LHCN-M2 (cell line): ENCODE measurements at places on chromosomes 6 and 20. TPM values are rescaled to one million over a fixed set of nuclear protein-coding genes. Genes with fewer than 3 reads are reported as not detected.

MTG2 gene
- total RNA-seq: 20.2 and 27.7 TPM in 2 replicates

SPATS1 gene
- not detected in 2 replicates for total RNA-seq

GTF2H4 gene
- total RNA-seq: 9.0 and 16.2 TPM in 2 replicates

C6orf132 gene
- 0.45 and 0.75 TPM in 2 replicates for total RNA-seq

SLC35D3 gene
- not detected in 2 replicates for total RNA-seq

SRSF12 gene
- not detected in 2 replicates for total RNA-seq

ZNF334 gene
- 0.11 TPM in 1 of 2 replicates, not detected in the other for total RNA-seq

CST7 gene
- total RNA-seq: not detected in 2 replicates
